ENCODE measurements at places on chromosomes 6 and 20.

DNA sequence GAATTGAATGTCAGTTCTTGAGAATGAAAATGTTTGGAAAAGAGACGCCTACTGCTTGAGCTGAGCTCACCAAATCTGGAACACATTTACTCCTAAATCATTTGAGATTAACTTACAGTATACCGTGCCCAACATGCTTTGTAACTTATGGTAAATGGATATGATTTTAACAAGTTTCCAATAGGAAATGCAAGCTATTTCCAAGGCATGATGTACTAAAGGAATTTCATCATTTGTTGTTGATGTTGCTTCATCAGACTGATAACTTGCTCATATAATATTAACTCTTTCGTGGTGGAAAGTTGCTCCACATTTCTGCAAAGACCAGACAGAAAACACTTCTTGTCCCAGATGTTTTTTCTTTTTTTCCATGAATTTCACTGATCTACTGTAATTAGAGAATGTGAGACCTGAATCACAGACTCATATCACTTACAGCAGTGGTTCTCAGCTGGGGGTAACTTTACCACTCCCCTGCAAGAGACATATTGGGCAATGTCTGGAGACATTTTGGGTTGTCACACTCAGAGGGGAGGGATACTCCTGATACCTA lies 116.6 kb upstream of the TRAF3IP2 start:
- DNase-seq: no peak

- DNase-seq: no peak
Measured at GRCh38 chr6:14638906-14639761, 521.6 kb downstream of the CD83 start.

- DNase-seq: no peak
Measured at GRCh38 chr20:64082126-64082731, 2.0 kb downstream of the LKAAEAR1 start.

GRCh38 chr6:2665146-2666070 lies 85.3 kb downstream of the MYLK4 start:
- no peak for DNase-seq

GRCh38 chr6:129893640-129894039 lies 32.5 kb upstream of the TMEM244 start:
- DNase-seq: no peak

GRCh38 chr6:152587473-152587872 lies 49.7 kb downstream of the SYNE1 start:
- no peak for DNase-seq

- DNase-seq: no peak
Measured at GRCh38 chr20:19552221-19553180, 205.6 kb upstream of the RIN2 start.

DNA sequence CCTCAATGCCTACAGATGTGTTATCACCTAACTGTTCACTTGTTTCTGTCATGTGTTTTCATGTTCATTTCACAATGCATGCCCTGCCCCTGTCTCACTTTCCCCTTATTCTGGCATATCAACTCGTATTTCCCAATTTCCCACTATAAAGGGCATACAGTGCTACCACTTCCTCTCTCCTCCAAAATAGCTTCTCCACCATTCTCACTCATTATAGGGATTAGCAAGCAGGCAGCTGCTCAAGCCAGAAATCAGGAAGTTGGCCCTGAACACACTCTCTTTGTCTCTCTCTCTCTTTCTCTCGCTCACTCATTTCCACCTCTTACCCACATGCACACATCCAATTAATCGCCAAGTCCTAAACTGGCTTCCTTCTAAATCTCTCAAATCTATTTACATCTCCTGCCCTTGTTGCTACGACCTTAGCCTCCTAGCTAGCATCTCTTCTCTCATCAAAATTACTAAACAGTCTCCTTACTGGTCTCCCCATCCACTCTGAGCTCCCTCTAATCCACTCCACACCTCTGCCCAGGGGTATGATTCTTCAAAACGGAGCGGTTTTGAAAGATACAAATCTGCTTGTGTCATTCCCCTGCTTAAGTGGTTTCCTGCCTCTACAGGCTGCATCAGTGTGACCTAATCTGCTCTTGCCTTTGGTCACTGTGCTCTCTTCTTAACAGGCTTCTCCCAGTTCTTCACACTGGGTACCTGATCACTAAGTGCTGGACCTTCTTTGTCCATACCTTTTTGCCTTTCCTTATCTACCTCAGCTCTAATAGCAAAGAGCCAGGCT lies 196.2 kb downstream of the BTBD9 start:
- DNase-seq: no peak

DNA sequence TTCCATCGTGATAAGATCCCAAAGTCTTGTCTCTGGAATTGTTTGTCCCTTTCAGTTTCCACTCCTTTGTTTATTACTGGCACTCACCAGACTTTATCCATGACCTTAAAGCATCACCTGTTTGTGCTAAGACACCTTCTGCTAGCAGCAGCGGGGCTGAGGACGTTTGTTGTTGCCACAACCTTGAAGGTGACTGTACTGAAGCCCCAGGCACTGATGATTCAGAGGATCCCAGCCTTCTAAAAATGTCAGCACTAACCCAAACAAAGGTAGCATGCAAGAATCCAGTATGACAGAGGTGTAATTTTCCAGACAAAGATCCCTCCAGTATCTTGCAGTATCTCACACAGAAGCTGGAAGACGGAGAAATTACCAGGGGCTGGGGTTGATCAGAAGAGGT lies 28.9 kb upstream of the SMIM8 start:
- DNase-seq: no peak

DNA sequence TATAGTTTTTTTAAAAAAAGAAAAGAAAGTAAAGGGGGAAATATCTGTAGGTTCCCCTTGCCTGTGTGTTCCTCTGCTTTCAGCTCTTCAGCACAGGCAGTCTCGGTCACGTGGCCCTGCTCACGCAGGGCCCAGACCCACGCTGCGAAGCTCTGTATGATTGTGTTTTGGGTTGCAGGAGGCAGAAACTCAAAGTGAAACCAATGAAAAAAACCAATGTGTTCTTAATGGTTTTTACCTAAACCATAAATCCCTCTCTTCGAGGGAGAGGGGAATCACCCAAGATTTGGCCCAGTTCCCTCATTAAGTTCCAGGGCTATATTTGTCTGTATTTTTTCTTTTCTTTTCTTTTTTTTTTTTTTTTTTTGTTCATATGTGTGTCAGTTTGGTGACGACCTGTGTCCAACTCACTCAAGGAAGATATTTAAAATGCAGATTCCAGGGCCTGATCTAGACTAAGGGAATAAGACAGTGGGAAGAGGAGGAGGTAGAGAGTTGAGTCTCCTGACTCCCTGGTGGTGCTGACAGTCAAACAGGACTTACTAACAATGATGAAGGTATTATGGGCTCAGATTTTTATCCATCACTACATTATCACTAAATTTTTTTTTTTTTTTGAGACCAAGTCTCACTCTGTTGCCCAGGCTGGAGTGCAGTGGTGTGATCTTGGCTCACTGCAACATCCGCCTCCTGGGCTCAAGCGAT lies 33.8 kb upstream of the RREB1 start:
- DNase-seq: peak; percentile 90

DNA sequence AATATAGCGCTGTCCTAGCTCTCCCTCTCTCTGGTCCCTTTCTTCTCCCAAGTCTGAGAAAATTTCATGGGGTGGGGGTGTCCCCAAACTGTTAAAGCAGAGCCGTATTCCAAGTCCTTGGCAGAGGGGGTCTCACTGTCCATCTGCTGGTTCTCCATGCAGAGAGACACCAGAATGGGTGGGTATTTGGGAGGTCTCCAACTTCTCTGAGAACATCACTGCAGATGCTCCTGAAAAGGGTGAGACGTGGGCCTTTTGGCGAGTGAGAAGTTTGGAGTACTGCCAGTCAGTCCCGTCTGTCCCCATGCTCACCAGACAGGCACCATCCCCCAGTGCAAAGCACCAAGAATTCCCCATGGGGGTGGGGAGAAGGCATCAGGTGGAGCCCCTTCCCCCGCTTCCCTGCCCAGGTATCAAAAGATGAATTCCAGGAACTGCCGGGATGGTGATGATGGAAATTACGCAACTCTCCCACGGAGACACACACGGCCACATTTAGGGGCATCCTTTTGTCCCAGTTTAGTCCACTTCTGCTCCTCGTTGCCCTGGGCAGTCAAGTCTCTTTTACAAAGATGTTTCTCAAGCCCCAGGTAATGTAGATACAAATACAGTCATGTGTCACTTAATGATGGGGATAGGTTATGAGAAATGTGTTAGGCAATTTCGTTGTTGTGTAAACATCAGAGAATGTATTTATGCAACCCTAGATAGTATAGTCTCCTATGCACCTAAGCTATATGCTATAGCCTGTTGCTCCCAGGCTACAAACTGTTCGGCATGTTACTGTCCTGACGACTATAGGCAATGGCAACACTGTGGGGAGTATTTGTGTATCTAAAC lies 73.4 kb upstream of the SRSF6 start:
- DNase-seq: no peak

GRCh38 chr6:33757906-33758305 lies 11.2 kb upstream of the IP6K3 start:
- no peak for DNase-seq

DNA sequence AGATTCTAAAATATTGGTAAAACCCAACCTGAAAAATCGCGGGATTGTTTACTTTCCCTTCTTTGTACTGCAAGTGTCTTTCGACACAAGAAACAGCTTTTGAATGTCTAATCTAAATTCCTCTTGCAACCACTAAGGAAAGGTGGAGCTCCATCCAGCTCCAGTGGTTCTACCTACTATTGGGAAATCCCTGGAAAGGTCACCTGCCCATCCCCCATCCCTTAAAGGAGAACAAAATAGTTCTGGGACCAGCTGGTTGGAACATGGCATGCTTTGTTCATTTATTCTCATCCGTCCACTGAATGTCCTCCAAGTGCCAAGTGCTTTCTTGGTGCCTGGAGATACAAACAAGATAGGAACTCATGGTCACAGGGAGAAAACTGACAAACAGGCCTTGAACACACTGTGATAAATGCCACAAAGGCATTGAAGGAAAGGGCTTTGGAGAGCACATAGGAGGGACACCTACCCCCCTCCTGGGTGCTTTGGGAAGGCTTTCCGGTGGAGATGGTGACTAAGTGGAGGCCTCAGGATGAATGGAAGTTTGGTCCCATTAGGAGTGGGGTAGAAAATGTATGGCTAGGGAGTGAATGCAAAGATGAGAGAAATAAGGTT lies 2.3 kb upstream of the CITED2 start:
- no peak for DNase-seq

- no peak for DNase-seq
Measured at GRCh38 chr6:47690791-47691190, 7.6 kb upstream of the ADGRF4 start.

GRCh38 chr6:3013486-3013885 lies 13.8 kb downstream of the NQO2 start:
- DNase-seq: no peak

DNA sequence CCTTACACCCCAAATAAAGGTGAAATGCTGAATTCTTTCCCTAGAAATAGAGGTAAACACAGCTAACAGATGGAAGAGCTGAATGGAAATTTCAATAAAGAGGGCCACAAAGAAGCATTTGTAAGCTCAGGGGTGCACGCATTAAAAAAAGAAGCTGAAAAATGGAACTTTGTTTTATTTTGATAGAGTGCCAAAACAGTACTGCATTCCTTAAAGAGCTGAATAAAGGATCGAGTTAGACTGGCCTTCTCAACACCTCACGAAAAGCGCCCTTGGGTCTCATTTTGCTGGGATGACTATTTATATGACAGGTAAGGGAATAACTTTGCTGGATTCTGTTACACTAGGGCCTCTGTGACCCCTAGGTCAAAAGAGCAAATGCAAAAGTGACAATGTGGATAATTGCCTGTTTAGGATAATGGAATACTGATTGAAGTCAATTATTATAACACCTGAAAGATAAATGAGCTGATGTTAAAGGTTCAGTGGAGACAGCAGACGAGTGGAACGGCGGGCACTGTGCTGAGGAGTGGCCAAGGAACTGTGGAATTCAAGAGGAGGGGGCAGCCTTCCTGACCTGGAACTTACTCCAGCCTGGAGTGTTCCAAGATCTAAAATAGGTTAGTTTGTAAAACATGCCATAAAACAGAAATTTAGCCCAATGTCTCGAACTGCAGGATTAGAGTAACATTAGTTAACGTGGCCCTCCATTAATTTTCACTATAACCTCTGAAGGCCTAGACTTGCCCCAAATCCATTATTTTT lies 168.4 kb downstream of the FOXC1 start:
- no peak for DNase-seq

All from GM12864 (cell line).